ENCODE measurements at places on chromosomes 3 and 15.

DNA sequence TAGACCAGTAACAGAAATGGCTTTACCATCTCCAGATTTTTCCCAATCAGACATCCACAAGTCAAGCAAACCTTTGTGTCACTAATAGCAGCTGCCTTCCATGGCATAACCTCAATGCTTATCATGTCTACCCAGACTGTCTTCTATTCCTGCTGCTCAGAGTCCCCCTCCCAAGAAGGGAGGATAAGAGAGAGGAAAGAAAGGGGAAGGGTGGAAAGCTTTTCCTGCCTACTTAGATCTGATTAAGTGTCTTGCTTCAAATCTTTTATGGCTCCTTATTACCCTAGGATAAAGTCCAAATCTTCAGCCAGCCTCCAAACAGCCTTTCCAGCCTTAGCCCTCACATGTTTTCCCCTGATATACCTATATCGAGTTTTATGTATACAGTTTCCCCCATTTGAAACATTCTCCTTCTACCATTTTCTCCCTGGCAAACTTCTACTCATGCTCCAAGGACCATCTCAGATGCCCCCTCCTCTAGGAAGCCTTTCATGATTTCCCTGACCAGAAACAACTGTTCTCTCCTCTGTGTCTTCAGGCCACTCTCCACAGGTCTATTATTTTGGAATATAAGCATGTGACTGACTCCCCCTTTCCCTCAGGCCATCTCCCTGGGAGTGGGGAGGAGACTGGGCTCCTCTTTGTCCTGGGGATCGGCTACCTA is 7.9 kb upstream of the SSUH2 start:
- DNase-seq, result no peak

GRCh38 chr3:12302564-12302963 is 13.7 kb downstream of the PPARG start:
- no peak for DNase-seq

DNA sequence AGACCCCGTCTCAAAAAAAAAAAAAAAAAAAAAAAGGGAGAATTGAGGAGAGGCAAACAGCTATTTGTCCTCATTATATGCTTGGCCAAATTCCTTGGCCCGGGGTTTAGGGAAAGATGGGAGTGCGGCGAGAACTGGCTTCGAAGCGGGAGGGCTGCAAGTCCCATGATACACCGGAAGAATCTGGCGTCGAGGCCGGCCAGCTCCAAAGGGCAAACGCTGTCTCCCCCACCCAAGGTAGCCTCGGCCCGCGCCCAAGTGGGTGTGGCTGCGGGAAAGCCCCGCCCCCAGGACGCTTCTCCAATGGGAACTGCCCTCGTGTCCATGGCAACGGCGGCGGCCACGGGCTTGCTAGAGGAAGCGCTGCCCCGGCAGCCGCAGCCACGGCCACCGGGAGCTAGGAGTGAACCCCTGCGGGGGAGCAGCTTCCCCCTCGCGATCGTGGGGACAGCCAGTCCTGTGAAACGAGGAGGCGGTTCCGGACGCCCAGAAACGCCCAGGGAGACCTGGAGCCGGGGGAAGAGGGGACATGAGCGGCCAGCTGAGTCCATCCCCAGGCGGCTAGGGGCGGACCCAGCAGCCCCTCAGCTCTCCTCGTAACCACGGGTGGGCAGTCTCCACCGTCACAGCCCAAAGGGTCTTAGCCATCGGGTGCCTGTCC is at the start of gene TTLL13:
Gene TTLL13, plus strand, starts transcription at position 354 of the 661 bp plus-strand sequence. CDS start 1,075 bp downstream, outside the sequence.
- DNase-seq, result peak; percentile 71

- DNase-seq, result no peak
Observed at GRCh38 chr15:75663931-75664421, 16.3 kb downstream of the SNX33 start.

DNA sequence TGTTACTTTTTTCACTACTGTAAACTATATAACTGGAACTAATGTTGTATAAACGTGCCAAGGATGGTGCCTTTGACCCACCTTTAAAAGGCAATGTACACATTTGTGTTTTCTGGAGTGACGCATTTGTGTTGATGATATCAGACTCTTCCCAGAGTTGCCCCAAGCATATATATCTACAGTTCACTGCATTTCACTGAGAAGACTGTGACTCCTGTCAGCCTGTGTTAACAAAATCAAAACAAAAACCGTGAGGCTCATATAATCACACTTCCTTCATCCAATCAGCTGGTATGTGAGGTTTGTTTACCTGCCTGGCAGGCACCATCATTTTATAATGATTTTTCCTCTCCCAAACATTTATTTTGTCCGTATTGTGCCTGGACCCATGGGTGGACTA is 117.6 kb upstream of the ROBO1 start:
- DNase-seq, result no peak

Data from stimulated activated CD8-positive, alpha-beta memory T cell treated with anti-CD3 and anti-CD28 coated beads, Interleukin-2, amount 100 ng/mL, for 48 hours (primary cell).